ENCODE measurements at places on chromosomes 12 and 14.

- DNase-seq = no peak
These were observed 108.5 kb upstream of the ESRRB start for GRCh38 chr14:76267322-76268046.

- no peak for DNase-seq
These were observed 9.0 kb downstream of the INSM2 start for GRCh38 chr14:35543006-35543405.

- no peak for DNase-seq
These were observed 6.9 kb downstream of the RFC5 start for GRCh38 chr12:118023301-118023860.

DNA sequence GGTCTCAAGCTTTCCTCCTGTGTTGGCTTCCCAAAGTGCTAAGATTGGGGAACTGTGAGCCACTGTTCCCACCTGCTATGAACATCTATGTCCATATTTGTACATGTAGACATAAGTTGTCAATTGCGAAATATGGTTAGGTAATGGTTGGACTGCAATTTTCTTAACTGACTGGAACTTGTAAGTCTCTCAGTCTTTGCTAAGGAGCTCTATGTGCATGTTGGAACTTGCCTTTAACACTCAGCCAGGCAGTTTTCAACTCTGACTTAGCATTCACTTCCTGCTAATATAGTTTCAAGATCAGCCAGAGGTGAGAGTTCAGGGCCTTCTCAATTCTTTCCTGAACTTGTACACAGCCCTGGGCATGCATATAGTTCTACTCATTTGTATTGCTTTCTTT is 44.5 kb upstream of the EEA1 start:
- no peak for DNase-seq

DNA sequence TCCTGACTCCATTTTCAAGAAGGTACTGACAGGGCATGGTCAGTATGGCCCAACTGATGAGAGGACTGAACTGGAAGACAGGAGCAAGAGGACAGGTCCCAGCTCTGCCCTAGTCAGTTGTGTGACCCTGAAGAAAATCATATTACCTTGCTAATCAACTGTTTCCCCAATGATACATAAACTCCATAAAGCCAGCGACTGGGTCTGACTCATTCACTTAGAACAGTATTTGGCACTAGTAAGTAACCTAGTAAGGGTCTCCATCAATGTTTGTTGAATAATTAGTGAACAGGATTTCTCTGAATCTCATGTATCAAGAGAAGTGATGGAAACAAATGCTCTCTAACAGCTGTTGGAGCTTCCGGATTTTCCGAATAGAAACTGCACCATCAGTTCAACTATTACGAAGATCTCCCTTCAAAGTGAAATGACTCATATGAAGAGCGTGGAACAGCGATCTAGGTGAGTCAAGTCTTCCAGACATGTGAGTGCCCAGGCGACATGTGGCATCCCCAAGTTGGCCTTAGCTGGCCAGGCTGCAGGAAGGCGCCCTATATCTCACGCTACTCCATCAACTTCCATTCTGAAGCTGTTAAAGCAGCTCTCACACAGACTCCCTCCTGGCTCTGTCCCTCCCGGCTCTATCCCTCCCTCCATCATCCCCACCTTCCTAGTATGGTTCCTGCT is 94.5 kb downstream of the TTC7B start:
- DNase-seq = no peak

DNA sequence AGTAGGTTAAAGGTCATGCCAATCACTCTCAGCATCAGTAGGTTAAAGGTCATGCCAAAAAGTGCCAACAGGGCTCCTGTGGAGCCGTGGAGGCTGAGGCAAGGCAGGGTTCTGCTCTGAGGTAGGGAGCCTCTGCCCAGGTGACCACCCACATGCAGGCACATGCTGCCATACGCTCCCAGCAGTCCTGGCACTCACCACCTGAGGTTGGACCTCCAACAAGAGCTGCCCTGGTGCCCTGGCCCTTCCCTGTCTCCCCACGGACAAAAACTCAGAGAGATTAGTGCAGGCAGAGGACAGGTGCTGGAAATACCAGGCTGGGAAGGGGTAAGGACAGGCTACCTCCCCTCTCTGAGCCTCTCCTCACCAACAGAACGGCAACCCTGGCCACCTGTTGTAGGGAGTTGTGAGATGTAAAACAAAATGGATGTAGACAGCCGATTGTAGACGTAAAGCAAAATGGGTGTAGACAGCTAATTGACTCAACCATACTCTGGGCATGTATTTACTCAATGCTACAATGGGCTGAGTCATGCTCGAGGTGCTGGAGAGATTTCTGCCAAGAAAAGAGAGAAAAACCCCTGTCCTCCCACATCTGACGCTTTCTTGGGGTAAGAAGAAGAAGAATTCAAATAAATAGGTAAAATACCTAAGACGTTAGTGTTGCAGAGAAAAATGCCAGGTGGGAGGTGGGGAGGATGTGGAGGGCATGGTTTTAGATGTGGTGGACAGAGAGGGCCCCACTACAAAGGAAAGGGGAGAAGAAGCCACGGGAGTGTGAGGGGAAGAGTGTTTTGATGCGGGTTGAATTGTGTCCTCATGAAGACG is 32.4 kb downstream of the LTBP2 start:
- no peak for DNase-seq

DNA sequence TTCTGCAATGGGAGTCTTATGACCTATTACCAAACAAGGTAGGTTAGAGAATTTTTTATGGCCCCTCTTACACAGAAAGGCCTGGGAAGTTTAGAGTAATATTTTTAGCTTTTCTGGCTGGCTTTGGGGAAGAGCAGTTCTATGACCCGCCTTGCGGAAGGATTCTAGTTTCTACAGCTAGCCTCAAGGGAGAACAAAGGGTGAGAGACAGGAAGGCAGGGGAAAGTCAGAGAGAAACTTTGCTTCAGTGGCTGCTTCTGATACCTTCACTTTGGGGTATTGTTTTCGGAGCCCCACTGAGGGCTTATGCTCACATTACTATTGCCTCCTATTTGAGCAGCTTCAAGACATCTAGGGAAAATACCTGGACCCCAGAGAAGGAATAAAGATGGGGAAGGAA is 80.7 kb upstream of the NUDT4 start:
- no peak for DNase-seq

DNA sequence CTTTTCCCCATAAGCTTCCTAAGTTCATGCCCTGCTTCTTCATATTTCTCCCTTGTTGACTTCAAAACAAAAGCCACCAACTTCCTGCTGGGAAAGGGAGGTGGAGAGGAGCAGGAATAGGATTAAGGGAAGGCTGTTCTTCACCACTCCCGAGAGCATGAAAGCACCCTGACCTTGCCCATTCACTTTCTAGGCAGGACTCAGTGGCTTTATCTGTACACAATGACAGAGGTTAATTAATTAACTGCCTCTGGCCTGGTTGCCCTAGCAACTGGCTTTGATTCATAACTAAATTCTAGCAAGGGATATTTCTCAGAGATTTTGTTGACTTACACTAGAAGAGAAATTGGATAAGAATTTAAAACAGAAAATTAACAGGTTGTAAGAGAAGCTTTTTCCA is 396.8 kb downstream of the RPS29 start:
- DNase-seq = no peak

DNA sequence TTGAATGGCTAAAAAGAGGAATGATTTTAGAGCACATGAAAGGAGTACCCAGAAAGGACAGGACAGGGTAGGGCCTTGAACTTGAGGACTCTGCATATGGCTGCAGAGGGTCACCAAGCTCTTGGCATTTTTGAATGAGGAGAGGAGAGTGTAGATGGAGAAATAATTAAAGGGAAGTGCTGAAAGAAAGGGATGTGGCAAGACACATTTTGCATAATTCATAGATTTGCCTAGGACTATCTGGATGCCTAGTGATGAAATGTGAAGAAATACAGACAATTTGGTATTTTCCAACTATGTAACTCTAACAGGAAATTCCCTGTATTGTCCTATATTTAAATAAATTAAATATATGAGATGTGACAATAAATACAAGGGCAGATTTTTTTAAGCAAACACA is 27.5 kb upstream of the MDM1 start:
- DNase-seq = no peak

- no peak for DNase-seq
These were observed at the start of gene RIMBP2 for GRCh38 chr12:130715998-130716968. TSS of gene RIMBP2 (minus strand) at chr12:130716299. CDS start at chr12:130479013, 237,286 bp downstream.

- DNase-seq = no peak
These were observed 17.1 kb downstream of the FOXG1 start for GRCh38 chr14:28783664-28784063.

DNA sequence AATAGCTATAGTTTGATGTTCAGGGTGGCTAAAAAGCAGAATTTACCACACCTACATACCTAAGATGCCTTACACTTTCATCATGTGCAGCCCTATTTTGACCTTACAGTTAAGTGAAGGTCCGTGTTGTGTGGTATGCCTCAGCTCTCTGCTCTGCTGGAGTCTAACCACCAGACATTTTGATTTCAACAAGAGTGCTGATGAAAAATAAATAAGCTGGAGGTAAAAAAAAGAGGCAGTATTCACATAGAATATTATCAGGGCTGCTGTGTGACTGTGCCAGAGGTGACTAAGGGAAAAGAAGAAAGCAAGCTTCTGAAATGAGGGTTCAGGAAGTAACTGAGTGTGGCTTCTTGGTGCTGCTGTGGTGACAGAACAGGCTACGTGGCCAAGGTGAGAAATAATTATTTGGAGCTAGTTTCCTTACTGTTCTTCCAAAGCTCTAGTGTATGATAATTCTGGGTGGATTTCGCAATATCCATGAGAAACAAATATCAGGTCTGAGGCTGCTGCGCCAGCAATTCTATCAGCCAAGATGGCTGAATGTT is 188.8 kb downstream of the STXBP6 start:
- DNase-seq = no peak

- DNase-seq = no peak
These were observed 271.6 kb upstream of the RTL1 start for GRCh38 chr14:101174980-101175606.

- DNase-seq = no peak
These were observed 1146.8 kb downstream of the FSCB start for GRCh38 chr14:43360239-43360638.

DNA sequence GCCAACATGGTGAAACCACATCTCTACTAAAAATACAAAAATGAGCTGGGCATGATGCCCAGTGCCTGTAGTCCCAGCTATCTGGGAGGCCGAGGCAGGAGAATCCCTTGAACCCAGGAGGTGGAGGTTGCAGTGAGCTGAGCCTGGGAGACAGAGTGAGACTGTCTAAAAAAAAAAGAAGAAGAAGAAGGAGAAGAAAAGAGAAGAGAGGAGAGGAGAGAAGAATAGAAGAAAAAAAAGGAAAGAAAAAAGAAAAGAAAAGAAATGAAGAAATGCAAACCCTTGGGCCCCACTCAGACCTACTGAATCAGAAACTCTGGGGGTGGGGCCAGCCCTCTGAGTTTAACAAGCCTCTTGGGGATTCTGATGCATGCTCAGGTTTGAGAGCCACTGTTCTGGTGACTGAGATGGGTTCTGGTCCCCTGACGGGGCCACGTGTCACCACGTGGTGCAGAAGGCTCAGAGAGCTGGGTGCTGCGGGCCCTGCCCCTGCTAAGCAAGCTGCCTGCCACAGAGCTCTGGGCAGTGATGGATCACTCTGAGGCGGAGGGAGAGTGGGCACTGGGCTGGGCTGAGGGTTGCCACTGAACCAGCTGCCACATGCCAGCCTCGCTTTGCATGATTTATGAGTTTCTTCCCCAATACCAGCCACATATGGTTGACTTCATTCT is 37.5 kb downstream of the ERH start:
- no peak for DNase-seq

GRCh38 chr12:120181991-120182631 is 12.4 kb downstream of the GCN1 start:
- DNase-seq = no peak

- DNase-seq = no peak
These were observed 91.5 kb downstream of the APAF1 start for GRCh38 chr12:98736352-98737321.

DNA sequence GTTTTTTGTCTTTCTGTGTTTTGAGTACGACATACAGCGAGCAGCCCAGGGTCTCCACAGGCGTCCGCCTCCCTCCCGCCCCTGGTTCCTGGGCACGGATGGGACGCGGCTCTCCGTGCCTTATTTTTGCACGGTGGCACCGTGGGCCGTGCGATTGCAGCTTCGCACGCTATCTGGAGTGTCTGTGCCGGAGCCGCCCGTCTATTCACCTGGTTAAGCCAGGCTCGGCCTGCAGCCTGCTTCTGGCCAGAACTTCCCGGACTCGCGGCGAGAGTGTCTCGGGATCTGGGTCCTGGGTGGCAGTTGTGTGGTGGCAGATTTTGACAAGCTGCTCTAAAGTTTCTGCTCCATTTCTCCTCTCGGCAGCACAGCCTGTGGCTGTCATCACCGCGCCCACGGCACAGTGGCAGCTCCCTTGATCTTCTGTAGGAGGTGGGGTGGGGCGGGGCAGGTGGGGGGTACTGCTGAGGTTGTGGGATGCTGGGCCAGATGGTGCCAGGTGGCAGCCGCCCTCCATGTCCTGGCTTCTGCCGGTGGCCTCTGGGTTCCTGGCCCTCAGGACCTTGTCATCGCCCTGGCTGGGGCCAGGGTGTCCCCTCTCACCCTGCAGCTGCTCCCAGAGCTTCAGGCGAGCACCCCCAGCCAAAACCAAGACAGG is 2.9 kb downstream of the MMP17 start:
- DNase-seq = no peak

DNA sequence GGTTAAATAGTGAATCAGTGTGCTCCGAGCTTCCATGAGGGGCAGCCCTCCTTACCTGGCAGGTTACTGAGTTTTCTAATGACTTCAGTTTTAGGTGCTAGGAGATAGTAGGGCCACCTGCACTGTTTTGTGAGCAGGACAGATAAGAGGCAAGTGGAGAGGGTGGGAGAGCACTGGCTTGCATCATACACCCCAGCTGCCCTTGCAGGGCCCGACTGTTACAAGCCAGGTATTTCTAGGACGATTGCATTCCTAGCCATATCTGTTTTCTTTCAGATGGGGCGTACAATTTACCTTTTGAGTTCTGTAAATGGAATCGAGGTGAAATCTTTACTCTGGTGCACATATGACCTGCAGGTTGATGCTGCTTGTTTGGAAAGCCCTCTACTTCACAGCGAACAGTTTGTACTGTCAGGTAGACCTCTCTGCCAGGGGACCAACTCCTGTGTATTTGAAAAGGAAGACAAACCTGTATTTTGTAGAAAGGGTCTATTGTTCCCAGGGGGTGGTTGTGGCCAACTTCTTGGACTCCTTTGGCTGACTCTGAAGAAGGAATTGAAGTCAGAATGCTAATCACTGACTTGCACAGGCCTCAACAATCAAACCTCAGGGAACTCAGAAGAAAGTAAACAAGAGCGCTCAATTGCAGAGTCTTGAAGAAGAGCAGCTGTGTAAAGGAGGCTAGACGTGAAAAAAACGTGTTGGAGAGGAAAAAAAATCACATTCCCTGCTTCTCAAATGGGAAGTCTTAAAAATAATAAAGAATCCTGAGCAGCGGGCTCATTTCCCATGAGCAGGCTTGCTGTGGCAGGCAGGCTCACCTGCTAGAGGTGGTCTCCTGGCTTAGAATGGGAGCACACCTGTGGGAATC is 57.3 kb downstream of the ETV6 start:
- no peak for DNase-seq

- no peak for DNase-seq
These were observed 114.2 kb downstream of the C12orf75 start for GRCh38 chr12:105444653-105445102.

- no peak for DNase-seq
These were observed 7.5 kb upstream of the UBE2N start for GRCh38 chr12:93449277-93449676.

- DNase-seq = no peak
These were observed 24.9 kb downstream of the LGALS3 start for GRCh38 chr14:55153951-55154350.

Measured in stimulated activated CD8-positive, alpha-beta memory T cell treated with anti-CD3 and anti-CD28 coated beads, Interleukin-4, amount 100 ng/mL, for 4 hours (primary cell).